ENCODE measurements at places on chromosomes 5 and 9. TPM values are rescaled to one million over a fixed set of nuclear protein-coding genes. Genes with fewer than 3 reads are reported as not detected.

- no peak for DNase-seq
Measured at GRCh38 chr5:179852993-179853547, 5.5 kb downstream of the MRNIP start.

DNA sequence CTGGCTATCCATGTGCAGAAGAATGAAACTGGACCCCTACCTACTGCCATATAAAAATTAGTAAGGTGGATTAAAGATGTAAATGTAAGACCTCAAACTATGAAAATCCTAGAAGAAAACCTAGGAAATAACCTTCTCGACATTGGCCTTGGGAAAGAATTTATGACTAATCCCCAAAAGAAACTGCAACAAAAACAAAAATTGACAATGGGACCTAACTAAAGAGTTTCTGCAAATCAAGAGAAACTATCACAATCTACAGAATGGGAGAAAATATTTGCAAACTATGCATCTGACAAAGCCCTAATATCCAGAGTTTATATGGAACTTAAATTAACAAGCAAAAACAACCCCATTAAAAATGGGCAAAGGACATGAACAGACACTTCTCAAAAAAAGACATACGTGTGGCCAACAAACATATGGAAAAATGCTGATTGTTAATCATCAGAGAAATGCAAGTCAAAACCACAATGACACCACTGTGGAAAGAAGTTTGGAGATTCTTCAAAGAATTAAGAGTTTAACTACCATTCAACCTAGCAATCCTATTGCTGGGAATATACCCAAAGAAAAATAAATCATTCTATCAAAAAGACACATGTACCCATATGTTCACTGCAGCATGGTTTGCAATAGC lies 98.5 kb downstream of the NR3C1 start:
- DNase-seq: no peak

GRCh38 chr5:1352231-1353219 lies 7.6 kb upstream of the CLPTM1L start:
- DNase-seq: no peak

DNA sequence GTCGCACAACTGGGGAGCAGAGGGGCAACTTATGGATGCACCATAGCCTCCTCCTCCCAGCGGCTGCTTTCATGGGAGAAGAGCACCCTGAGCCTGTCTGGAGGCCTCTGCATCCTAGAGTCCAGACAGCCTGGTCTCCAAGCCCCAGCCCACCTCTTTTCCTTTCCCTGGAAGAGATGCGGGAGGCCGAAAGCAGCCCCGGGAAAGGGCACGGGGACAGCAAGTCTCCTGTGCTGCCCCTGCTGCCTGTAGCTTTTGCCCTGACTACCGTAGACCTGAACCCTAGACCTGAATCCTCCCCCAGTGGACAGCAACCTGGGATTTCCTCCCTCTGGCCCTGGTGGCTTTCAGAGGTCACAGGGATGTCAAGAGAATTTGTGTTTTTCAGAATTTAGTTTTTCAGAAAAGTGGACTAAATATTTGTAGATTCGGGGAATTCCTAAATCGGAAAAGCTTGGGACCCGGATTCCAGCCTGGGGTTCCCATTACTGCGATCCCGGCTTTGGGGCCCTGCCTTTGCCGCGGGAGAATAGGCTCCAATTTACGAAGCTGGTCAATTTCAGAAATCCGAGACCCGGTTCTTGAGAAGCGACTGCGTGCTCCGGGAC lies 4.3 kb upstream of the PITX1 start:
- DNase-seq: no peak

Gene NUTM2G
- not detected for total RNA-seq

GRCh38 chr9:107749787-107750444 lies 260.3 kb upstream of the KLF4 start:
- DNase-seq: peak; percentile 83

- DNase-seq: no peak
Measured at GRCh38 chr9:70746760-70747159, 332.3 kb upstream of the KLF9 start.

Gene PHYHD1
- total RNA-seq: 36.3 TPM

- no peak for DNase-seq
Measured at GRCh38 chr5:179199246-179199645, 139.1 kb downstream of the ZNF354C start.

Gene SLC25A2
- 2.0 TPM for total RNA-seq

Gene MFAP3
- 73.7 TPM for total RNA-seq
